ENCODE measurements at places on chromosomes 7 and 10.

- DNase-seq: no peak
These were observed 57.4 kb downstream of the ITGB8 start for GRCh38 chr7:20388084-20388483.

- peak; percentile 74 for DNase-seq
These were observed 226.5 kb upstream of the PITRM1 start for GRCh38 chr10:3398825-3399646.

GRCh38 chr10:13614530-13615332 is 28.0 kb downstream of the PRPF18 start:
- no peak for DNase-seq

- DNase-seq: peak; percentile 36
These were observed 41.9 kb downstream of the RAMP3 start for GRCh38 chr7:45199506-45199905.

DNA sequence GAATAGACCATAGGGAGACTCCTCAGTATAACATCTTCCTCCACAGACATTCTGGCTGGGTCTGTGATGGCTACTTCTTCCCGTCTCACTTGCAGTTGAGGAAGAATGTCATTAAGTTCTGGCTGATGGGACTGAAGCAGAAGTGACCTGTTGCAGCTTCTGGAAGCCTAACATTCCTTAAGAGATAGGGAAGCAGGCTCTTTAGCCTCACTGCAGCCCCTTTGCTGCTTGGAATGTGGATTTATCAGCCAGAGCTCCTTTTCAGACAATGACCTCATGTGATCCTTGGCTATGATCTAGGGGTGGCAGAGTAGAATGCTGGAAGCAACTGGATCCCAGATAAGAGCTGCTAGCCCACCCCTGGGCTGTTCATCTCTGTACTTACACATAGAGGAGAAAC is 142.5 kb downstream of the RNF216 start:
- no peak for DNase-seq
